ENCODE measurements at places on chromosomes 13 and 19. TPM values are rescaled to one million over a fixed set of nuclear protein-coding genes. Genes with fewer than 3 reads are reported as not detected.

Gene NKG7
- total RNA-seq = 7.9 TPM

Gene ZNF154
- total RNA-seq = 11.1 TPM

Gene SCEL
- 3.3 TPM for total RNA-seq

Gene PRSS57
- total RNA-seq = not detected

Gene VSTM1
- 0.35 TPM for total RNA-seq

Gene PDE4C
- 2.0 TPM for total RNA-seq

GRCh38 chr13:95793018-95793555 is 116.1 kb downstream of the DNAJC3 start:
- DNase-seq = no peak

GRCh38 chr19:12784871-12785430 is 6.3 kb upstream of the JUNB start:
- DNase-seq = peak; percentile 53

DNA sequence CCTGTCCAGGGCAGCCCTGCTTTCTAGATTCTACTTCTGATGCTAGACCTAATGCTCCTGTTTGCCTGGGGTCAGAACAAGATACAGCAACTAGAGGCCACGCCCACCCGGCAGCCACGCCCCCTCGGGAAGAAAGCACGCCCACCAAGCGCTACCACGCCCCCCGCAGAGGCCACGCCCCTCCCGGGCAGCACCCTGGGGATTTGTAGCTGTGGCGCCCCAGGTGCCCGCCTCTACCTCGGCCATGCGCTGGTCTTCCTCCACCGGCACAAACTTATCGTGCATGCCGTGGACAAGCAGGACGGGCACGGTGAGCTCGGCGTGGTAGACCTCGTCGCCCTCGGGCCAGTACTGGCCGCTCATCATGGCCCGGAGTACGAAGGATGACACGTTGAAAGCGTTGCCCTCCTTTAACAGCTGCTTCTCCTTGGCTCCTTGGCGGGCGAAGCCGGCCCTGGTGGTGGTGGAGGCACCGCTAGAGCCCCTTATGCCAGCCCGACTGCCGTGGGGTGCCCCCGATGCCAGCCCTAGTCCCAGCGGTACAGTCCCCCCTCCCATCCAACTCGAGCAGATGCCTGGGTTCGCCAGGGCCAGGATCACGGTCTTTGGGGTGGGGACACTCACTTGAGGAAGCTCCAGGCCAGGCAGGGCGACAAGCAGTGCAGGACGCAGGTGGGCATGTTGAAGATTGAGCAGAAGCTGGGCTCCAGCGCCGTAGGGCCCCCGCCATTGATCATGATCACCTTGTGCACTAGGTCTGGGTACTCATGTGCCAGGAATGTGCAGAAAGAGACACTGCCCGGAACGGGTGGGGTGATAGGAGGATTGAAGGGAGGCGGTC is 9.0 kb downstream of the ABHD8 start:
- no peak for DNase-seq

DNA sequence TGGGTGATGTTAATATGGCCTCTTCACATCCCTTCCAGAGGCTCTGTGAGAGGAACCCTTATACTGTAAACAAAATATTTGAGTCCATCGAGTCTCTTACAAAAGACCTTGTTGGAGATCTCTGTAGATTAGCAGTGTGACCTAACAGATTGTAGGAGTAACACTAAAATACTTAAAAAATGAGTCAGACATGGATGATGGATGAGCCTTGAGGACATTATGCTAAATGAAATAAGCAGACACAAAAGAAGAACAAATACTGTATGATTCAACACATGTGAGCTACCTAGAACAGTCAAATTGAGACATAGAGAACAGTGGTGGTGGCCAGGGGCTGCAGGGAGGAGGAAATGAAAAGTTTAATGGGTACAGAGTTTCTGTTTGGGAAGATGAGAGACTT is 152.2 kb upstream of the UBL3 start:
- no peak for DNase-seq

GRCh38 chr19:29963576-29963975 is 21.5 kb downstream of the URI1 start:
- peak; percentile 18 for DNase-seq

- DNase-seq = no peak
Measured at GRCh38 chr19:43441716-43442115, 23.7 kb downstream of the LYPD3 start.

- no peak for DNase-seq
Measured at GRCh38 chr13:34249546-34250039, 431.6 kb downstream of the RFC3 start.

GRCh38 chr19:35870798-35871197 is 2.4 kb downstream of the APLP1 start:
- DNase-seq = no peak

DNA sequence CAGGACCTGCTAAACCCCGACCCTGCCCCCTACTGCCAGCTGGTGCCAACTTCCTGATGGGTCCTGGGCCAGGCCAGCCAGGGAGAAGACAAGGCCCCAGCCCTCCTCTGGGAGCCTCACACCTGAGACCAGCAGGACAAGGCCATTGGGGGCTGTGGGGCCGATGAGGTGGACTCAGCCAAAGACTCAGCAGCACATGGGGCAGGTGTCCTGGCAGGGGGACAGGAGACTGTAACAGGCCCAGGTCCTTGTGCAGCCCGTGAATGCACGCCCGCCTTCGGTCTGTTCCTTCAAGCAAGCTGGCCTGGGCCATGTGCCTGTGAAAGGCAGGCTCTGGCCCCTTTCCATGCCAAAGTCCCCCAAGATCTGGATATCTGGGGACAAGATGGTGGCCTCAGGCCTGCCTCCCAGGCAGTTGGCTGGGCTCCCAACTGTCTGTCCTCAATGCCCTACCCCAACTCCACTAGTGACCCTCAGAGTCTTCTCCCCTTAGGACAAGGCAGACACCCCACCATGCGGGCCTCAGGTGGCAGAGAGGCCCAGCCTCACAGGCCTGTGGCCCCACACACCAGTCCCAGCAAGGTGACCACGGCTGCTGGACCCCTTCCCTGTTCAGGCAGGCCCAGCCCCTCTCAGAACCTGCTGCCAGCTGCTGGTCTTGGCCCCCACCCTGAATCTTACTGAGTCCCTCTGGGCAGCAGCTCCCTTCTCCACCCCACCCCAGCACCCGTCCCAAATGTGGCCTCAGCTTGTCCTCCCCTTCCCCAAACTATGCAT is 12.3 kb downstream of the CEACAM19 start:
- DNase-seq = no peak

DNA sequence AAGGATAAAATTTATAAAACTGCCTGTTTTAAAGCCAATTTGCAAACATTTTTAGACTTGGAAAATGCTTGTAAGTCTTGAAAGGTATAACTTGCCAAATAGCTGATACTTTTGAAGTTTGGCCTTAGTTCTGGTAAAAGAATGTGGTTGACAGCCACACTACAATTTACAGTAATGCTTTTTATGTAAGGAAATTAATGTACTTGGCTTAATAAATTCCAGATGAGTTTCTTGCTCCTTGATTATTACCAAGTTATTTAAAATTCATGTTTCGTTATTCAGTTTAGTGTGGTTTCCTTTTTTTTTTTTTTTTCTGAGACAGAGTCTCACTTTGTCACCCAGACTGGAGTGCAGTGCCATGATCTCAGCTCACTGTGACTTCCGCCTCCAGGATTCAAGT is 14.9 kb downstream of the LMO7 start:
- no peak for DNase-seq

DNA sequence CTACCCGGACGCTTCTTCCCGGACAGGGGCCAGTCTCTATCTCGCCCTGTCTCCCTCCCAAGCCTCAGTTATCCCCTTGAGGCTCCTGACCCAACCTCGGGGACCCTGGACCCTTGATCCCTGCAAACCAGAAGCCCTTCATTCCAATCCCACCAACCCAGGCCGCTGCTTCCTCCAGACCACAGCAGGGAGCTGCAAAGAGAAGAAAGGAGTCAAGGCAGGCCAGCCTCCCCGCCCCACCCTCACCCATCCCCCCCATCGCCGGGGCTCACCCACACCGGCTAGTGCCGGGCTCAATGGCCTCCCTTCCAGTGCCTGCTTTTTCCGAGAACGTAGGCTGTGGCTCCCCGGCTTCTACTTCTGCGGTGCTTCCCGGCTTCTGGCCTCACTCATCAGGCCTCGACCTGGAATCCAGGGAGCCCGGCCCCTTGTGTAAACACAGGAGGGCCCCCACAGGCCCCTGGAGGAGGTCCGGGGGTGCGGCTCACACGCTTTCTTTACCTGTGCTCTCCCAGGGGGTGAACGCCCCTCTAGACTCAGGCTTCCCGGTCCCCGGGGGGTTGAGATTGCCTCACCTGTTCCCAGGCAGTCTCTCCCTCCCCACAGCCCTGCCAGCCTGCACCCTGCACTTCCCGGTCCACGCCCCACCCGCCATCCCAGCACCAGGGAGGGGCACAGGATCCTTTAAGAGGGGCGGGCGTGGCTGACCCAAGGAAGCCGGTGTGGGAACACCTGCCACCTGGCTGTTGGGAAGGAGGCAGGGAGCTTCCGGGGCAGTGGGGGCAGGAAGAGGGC is at the start of gene FAM83E:
FAM83E (minus strand) TSS at position 641 of the 795 bp plus-strand sequence. CDS start 1,704 bp downstream, outside the sequence.
- DNase-seq = no peak

- DNase-seq = no peak
Measured at GRCh38 chr19:54095136-54095858, 5.3 kb downstream of the OSCAR start.

DNA sequence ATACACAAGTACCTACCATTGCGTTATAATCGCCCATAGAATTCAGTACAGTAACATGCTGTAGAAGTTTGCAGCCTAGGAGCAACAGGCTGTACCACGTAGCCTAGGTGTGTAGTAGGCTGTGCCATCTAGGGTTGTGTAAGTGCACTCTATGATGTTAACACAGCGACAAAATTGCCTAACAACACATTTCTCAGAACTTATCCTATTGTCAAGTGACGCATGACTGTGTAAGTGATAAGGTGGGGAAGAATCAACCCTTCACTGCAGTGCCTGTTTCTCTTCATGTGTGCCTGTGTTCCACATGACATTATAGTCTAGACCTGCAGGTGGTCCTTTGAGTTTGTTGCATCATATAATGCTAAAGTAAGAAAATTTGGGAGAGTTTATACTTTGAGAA is 94.0 kb downstream of the PCDH9 start:
- no peak for DNase-seq

DNA sequence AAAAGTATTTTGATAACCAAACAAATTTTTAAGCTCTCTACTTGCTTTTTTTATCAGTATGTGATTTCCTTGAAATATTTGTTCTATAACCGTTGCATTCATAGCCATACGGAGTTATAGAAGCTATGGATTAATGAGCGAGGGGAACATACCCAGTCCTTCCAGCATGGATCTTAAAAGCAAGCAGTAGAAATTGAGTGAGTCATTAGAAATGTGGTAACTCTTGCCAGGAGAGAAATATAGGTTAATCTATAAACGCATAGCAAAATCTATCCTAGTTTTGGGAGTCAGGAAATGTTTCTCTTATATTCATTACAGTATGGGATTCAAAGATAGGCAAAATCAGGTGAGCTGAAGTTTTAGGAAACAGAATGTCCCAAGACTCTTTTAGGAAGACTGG is 507.4 kb downstream of the DACH1 start:
- no peak for DNase-seq

DNA sequence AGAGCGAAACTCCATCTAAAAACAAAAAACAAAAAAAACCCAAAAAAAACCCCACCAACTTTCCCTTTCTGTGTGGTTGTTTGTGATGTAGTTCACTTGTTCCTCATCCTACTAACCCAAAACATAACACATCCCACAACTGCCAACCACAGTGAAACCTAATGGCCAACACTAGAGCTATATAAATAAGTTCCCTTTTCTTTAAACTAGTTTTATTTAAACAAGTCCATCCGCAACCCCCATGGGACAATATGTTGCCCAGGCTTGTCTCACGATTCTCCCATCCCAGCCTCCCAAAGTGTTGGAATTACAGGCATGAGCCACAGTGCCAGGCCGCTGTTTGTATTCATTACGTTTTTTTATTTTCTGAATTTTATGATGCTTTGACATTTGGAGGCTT is 71.2 kb upstream of the ADGRE5 start:
- DNase-seq = no peak

DNA sequence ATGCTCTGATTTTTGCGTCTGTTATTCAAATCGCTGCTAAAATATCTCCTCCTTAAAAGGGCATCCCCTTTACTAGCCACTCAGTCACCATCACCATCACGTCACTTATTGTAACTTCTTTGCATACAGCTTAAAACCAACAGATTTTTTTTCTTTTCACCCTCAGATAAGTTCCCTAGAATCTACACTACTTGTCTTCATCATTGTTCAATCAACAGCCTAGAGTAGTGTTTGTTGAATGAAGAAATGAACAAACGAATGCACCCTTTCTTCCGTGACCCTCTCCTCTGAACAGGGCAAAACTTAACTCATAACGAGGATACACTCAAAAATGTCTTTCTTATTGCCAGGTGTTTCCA is 1.1 kb upstream of the AKAP11 start:
- no peak for DNase-seq

- peak; percentile 69 for DNase-seq
Measured at GRCh38 chr19:19554074-19555023, 16.3 kb downstream of the CILP2 start.

DNA sequence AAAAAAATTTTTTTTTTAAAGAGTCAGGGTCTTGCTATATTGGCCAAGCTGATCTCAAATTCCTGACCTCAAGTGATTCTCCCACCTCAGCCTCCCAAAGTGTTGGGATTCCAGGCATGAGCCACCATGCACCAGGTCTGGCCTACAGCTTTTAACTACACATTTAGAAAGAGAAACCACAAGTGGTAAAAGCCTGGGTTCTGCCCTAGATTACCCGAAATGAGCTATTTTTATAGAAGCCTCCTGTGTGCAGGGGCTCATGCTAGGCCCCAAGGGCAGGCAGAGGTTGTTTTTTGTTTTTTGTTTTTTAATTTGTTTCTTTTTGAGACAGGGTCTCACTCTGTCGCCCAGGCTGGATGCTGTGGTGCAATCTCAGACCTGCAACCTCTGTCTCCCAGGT is 14.0 kb upstream of the MYADM start:
- DNase-seq = no peak

DNA sequence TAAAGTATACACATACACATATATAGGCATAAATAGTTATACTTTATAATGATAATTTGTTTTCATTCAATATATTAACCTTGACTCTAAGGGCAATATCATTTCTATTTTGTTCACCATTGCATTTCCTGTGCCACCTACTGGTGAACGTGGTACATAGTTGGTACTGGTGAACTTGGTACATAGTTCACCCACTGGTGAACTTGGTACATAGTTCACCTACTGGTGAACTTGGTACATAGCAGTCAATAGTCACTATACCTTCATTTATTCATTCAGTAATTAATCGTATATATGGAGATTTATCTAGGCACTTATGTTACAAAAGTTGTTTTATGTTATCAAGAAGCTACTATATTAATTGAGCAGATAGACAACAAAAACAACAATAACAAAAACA is 172.6 kb upstream of the ATXN8OS start:
- no peak for DNase-seq

DNA sequence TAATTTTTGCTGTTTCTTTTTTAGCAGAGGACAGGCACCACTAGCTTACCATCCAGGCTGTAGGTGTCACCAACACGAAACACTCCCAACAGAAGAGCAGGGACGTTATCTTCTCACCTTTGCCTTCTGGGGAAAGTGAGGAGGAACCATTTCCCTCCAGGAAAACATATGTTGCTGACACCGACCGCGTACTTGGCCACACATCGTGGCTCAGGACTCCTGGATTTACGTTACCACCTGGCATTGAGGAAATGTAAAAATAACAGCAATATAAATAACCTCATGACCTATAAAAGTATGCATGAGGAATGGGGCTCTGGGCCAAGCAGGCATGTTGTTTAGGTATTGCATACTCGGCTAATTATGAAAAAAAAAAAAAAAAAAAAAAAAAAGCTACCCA is 525.1 kb downstream of the MYO16 start:
- DNase-seq = peak; percentile 15

- peak; percentile 22 for DNase-seq
Measured at GRCh38 chr19:35334144-35334753, 5.3 kb downstream of the CD22 start.
